Stimulated activated CD8-positive, alpha-beta memory T cell treated with anti-CD3 and anti-CD28 coated beads, Interleukin-4, amount 100 ng/mL, for 1 hour (primary cell): ENCODE measurements at places on chromosomes 7 and 10.

DNA sequence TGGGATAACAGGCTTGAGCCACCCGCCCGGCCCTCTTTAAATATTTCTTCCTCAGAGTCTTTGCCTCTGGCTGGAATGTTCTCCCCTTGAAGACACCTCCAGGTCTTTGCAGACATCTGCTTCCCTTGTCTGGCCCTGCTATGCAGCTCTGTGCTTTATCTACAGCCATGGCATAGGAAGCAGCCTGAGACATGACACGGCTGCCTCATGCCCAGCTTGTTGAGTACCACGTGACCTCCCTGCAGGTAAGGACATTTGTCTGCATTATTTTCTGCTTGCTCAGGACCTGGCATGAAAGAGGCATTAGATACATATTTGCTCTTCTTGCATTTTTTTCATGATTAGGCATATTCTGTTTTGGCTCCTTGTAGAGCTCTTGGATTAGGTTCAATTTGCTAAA lies 113.8 kb upstream of the KLF6 start:
- no peak for DNase-seq

GRCh38 chr10:78575400-78575799 lies 493.4 kb upstream of the ZMIZ1 start:
- no peak for DNase-seq

- no peak for DNase-seq
Observed at GRCh38 chr7:34104992-34105391, 199.7 kb downstream of the BMPER start.

DNA sequence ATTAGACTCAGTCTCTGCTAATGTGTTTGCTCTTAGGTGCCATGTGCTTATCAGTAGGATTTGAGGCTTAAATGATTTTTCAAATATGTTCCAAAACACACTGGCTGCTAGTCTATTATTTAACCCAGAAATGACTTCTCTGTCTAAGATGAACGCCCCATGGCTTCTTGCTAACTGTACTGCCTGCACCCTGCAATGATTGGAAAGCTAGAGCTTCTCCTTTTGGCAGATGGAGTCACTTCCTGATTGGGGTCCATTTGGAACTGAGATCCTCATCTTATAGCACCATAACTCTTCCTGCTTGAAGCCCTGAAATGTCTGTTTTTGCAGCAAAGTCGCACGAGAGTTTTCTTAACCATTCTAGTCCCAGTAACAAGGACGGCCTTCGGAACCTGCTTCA lies 186.5 kb upstream of the ADO start:
- no peak for DNase-seq

GRCh38 chr10:124106241-124106879 lies 13.0 kb upstream of the CHST15 start:
- no peak for DNase-seq
